Hematopoietic multipotent progenitor cell treated with erythropoietin and hydrocortisone succinate and interleukin-3 and kit ligand, for 6 days (in vitro differentiated cells): ENCODE measurements at places on chromosomes 2 and 18.

- DNase-seq = peak; percentile 71
Observed at GRCh38 chr2:71299507-71299906, 32.1 kb upstream of the ZNF638 start.

GRCh38 chr18:74331404-74331803, 15.8 kb downstream of the C18orf63 start:
- DNase-seq = peak; percentile 72

GRCh38 chr2:130836501-130837174, at the start of gene ARHGEF4:
Gene ARHGEF4, plus strand, starts transcription at chr2:130836914. Its CDS starts 40 bp downstream, at chr2:130836954.
- peak; percentile 9 for DNase-seq

- DNase-seq = peak; percentile 58
Observed at GRCh38 chr2:95231723-95232122, 24.4 kb downstream of the ZNF892 start.

GRCh38 chr2:207883002-207883780, 113.5 kb upstream of the FZD5 start:
- DNase-seq = no peak

- DNase-seq = peak; percentile 26
Observed at GRCh38 chr2:8821276-8822217, 15.9 kb downstream of the KIDINS220 start.

DNA sequence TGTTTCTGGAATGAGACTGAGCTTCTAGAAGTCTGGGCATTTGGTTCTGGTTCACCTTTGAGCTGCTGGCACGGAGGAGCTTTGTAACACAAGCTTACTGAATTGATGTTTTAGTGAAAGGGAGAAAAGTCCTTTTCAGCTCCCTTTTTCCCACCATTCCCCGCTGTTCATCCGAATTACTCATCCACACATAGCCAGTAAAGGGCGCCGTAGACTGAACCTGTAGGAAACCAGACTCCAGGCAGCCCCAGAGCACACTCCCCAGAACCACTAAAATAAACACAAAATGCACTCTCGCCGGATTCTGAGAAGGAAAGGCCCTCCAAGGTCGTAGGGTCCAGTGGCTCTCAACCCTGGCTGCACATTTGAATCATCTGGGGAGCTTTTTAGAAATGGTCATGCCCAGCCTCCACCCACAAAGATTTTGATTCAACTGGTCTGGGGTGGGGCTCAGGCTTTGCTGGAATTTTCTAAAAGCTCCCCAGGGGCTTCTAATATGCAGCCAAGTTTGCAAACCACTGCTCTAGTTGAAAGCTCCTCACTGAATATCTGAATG, 29.6 kb downstream of the TCF7L1 start:
- no peak for DNase-seq

- no peak for DNase-seq
Observed at GRCh38 chr2:231003186-231003585, 7.3 kb downstream of the SPATA3 start.

DNA sequence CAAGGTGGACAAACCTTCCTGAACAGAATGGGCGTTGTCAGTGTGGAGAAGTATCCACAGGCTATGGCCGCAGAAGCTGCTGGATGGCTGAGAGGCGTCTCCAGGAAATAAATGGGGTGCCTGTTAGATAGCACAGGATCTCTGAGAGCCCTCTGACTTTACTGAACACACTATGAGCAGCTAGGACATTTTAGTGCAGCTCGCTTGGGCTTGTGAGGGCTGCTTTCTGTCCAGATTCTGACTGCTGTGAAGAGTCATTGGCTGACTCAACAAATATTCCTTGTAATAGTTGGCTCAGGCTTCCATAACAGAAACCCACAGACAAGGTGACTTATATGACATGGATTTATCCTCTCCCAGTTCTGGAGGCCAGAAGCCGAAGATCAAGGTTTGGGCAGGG, 100.2 kb upstream of the SNTG2 start:
- no peak for DNase-seq

DNA sequence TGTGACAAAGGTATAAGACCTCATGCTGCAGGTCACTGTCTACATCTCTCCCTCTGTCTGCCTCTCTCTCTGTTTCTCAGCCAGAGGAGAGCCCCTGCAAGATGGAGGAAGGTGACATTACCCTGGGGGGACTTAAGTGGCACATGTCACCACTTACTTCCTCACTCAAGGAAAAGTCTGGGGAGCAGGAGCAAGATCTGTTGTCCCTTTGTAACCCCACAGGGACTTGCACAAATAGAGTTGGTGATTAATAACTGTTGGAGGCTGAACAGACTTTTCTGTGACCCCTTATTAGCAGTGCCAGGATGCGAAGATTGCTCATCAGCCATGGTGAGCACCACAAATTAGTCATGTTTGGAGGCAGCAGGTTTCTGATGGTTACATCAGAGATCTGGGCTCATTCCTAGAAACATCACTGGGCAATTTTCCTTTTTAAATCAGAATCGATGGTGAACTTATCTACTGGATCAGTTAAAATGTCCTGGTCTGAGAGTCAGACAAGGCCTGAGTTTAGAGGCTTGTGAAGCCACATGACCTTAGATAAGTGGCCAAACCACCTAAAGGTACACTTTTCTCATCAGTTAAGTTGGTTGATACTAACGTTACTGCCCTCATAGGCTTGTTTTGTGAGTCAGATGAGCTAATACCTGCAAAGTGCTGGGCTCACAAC, 81.2 kb upstream of the LTBP1 start:
- no peak for DNase-seq

GRCh38 chr2:235462415-235462790, 31.4 kb upstream of the AGAP1 start:
- DNase-seq = no peak

DNA sequence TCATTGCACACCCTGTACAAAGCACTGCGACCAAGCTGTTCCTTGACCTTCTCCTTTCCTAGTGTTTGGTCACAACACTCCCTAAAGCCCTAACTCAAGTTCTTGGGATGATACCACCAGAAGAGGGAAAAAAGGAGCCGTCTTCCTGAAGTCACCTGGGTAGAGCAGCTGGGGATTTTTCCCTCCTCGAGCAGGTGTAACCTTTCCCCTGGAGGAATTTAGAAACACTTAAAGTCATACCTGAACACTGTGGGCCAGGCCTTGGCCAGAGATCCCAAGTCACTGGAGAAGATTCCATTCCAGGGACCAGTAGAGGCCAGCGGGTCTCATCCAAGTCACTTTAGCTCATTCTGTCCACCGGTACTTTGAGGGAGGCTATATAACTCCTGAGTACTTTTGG, 13.2 kb downstream of the EPAS1 start:
- DNase-seq = no peak

DNA sequence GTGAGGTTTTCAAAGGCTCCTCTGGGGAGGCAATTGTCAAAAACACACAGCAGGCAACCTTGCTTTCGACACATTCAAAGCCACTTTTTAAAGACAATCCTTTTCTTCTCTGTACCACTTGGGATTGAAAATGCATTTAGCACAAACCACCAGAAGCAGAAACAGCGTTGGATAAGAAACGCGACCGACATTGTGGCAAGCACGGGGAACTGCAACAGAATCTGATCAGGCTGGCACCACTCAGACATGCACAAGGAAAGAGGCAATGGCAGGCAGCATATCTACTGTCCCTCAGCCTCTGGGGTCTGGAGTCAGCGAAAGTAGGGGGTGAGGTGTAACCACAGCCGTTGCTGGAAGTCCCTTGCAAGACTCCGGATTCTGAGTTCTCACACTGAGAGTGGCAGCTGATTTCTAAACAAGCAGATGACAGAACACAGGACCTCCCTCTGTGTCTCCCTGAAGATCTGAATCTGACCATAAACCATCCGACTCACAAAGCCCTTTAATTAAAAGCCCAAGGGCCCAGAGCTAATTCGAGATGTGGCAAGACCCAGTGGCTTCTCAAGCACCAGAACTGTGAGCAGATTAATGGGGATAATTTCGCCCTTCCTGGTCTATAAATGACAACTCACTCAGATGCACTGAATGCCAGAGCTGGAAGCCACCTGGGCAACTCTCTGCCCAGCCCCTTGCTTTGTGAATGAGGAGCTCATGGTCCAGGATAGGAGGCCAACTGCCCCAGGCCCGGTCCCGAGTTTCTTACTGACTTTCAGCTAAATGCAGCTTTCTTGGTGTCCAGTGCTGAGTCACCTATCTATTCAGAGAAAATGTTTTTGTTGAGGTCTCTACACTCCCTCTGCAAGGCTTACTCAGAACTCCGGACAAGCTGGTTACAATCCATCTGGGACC, 29.6 kb downstream of the CYRIA start:
- DNase-seq = peak; percentile 68

DNA sequence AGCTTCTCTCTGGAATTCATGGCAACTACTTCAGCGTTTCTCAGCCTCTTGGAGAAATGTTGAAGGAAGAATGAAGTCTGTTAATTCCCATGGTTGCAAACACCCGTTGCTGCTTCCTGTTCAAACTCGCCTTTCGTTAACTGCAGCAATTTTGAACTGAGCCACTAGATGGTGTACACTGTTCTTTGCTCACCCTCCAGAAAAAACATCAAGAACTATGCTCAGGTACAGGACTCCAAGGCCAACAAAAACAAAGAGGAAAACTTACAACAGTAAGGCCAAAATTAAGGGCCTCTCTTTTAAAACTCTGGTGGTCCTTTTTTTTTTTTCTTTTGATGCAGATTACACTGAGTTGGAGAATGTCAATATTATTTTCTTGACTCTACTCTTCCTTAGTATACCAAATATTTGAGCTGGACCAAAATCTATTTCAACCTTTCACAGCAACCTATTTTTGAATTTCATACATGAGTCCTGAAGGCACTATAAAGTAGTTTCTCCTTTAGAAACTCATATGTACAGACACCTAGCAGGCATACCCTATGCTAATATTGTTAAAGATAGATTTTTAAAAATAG, 58.2 kb downstream of the KLHL14 start:
- peak; percentile 71 for DNase-seq

DNA sequence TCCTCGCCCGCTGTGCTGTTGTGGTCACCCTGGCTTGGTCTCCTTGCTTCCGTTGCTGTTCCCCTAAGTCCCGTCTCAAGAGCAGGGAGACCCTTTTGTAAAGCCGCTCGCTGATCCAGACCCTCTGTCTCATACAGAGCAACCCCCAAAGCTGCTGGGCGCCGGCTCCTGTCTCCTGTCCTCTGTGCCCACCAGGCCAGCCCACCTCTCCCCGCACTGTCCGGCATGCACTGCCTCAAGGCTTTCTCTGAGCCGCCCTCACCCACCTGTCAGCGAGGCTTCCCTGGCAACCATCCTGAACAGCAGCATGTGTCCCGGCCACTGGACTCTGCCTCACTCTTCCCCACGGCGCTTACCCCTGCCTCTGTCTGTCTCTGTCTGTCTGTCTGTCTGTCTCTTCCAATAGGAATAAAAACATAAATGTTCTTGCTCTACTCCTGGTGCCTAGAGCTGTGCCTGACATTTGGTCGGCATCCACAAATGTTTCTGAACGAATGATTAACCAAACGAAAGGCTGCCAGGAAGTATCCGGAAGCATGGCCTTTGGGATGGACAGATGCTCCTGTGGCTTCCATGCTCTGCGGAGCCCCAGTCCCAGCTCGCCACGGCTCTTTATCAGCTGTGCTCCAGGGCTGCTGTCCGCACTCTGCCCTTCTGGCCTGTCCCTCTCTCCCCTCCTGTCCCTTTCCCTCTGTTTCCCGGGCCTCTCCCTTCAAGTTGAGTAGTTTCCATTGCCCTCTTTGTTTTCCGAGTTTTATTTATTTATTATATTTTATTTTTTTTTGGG, 7.8 kb downstream of the COLEC11 start:
- no peak for DNase-seq

- DNase-seq = no peak
Observed at GRCh38 chr2:2636813-2637212, 305.7 kb upstream of the MYT1L start.

DNA sequence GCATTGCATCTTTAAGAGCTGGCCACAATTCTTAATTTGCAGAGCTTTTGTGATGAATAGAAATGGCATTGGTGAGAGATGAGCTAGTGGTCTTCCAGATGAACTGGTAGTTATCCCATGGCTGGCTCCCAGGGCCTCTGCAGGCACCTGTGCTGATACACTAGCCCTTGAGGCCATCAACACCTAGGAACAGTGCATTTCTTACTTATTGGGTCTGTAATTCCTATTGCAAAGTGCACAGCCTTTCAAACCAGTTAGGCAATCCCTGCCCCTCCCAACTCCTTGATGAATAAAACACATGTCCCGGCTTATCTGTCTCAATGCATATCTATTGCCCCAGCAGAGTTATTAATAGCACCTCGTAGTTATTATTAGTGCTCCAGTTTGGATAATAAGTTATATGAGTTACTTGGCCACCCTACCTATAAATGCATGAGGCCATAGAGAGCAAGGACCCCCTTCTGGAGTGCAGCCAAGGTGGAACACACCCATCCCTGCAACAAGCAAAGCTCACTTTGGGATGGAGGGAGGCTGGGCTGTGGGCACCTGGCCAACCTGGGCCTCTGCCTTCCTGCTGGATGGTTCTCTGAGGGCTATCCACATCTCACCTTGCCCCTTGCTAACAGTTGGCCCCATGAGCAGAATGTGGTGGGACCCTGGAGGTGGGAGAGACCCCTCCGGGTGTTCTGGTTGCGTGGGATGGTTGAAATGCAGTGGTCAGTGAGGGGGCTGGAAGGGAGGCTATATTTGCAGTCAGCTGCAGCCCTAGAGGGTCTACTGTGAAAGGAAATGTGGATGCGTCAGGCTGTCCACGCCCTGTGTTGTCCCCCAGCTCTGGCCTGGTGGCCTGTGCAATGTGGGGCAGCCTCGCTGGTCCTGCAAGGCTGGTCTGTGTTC, 455.9 kb upstream of the HS6ST1 start:
- DNase-seq = no peak
